ENCODE measurements at places on chromosomes 2 and 18. TPM values are rescaled to one million over a fixed set of nuclear protein-coding genes. Genes with fewer than 3 reads are reported as not detected.

CFAP221 gene
- polyA plus RNA-seq = 0.14 TPM

RGPD4 gene
- polyA plus RNA-seq = not detected

SERPINB8 gene
- 0.27 TPM for polyA plus RNA-seq

OR6B2 gene
- polyA plus RNA-seq = not detected

KDM3A gene
- polyA plus RNA-seq = 15.8 TPM

NT5DC4 gene
- not detected for polyA plus RNA-seq

CTAGE1 gene
- polyA plus RNA-seq = not detected

OSR1 gene
- polyA plus RNA-seq = 0.05 TPM

ACADL gene
- polyA plus RNA-seq = 0.11 TPM

PPP1R1C gene
- polyA plus RNA-seq = 1.3 TPM

MFSD2B gene
- polyA plus RNA-seq = 0.33 TPM

SPC25 gene
- polyA plus RNA-seq = 21.0 TPM

YES1 gene
- 22.4 TPM for polyA plus RNA-seq

EML6 gene
- 1.9 TPM for polyA plus RNA-seq

ADD2 gene
- polyA plus RNA-seq = 96.4 TPM

HRH4 gene
- 0.02 TPM for polyA plus RNA-seq

SFT2D3 gene
- polyA plus RNA-seq = 7.3 TPM

GAREM2 gene
- polyA plus RNA-seq = 19.9 TPM

DTNA gene
- 17.2 TPM for polyA plus RNA-seq

PAIP2B gene
- 8.4 TPM for polyA plus RNA-seq

SULT1C2 gene
- polyA plus RNA-seq = 2.8 TPM

CPS1 gene
- polyA plus RNA-seq = 7.9 TPM

CD28 gene
- not detected for polyA plus RNA-seq

IL1RL1 gene
- polyA plus RNA-seq = not detected

TSPYL6 gene
- not detected for polyA plus RNA-seq

LRRC30 gene
- not detected for polyA plus RNA-seq

TEKT4 gene
- polyA plus RNA-seq = not detected

MC2R gene
- polyA plus RNA-seq = not detected

SKOR2 gene
- polyA plus RNA-seq = 0.05 TPM

MRPS5 gene
- 36.7 TPM for polyA plus RNA-seq

TGFA gene
- polyA plus RNA-seq = 2.1 TPM

SOWAHC gene
- polyA plus RNA-seq = 3.1 TPM

OBSL1 gene
- 205 TPM for polyA plus RNA-seq

HDLBP gene
- polyA plus RNA-seq = 185 TPM

ASAP2 gene
- polyA plus RNA-seq = 10.2 TPM

METAP1D gene
- polyA plus RNA-seq = 3.9 TPM

FIGN gene
- 5.0 TPM for polyA plus RNA-seq

KLHL30 gene
- not detected for polyA plus RNA-seq

SLC5A7 gene
- polyA plus RNA-seq = 0.30 TPM

RAPH1 gene
- 3.5 TPM for polyA plus RNA-seq

AFTPH gene
- 4.0 TPM for polyA plus RNA-seq

XIRP2 gene
- polyA plus RNA-seq = not detected

CASP10 gene
- polyA plus RNA-seq = 2.0 TPM

CLHC1 gene
- polyA plus RNA-seq = 2.6 TPM

UGT1A8 gene
- 0.03 TPM for polyA plus RNA-seq

TBR1 gene
- polyA plus RNA-seq = not detected

INPP1 gene
- 0.83 TPM for polyA plus RNA-seq

NDUFB3 gene
- 15.5 TPM for polyA plus RNA-seq

MAP4K3 gene
- polyA plus RNA-seq = 6.5 TPM

MBD2 gene
- 34.0 TPM for polyA plus RNA-seq

DES gene
- polyA plus RNA-seq = 4.3 TPM

DLGAP1 gene
- 11.8 TPM for polyA plus RNA-seq

UGT1A10 gene
- not detected for polyA plus RNA-seq

C2orf78 gene
- polyA plus RNA-seq = 0.89 TPM

All from H1 (cell line).